Thymus (tissue), 14 donors: ENCODE measurements at places on chromosomes 1 and 21.

DNA sequence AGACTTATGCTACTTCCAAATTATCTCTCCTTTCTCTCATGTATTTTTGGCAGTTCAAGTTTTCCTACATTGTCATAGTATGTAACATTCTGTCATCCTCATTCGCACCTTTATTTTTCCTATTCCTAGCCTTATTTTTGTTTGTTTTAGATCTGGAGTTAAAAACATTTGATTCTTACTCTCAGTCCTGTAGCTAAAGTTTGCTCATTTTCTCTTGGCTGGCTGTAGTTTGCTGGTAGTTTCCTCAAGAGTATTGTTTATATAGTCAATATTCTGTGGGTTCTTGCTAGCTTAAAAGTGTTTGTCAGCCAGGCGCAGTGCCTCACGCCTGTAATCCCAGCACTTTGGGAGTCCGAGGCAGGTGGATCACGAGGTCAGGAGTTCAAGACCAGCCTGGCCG lies 29.8 kb upstream of the TRIM33 start:
- H3K4me3 ChIP-seq = no peak overlapping the region
- DNase-seq = no peak
- no peaks in the 10 kb centered on the region for H3K4me1 ChIP-seq
- no peak overlapping the region for H3K27ac ChIP-seq

DNA sequence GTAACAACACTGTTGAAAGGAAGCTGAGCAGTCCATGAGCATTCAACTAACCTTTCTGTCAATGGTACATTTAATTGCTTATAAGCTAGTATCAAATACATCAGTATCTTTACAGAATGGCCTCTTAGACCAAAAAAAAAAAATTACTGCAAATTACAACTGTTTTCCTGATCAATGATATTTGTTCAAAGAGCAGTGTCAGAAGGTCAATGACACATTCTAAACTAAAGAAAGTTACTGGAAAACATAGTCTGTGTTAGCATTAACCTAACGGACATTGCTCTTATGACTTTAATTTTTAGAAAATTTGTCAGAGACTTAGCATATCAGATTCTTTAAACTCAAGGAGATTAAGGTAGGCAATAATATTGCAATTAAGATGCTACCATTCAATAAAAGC lies 162.5 kb downstream of the KCNT2 start:
- H3K27ac ChIP-seq = no peak overlapping the region
- no peak for DNase-seq
- H3K4me3 ChIP-seq = no peak overlapping the region

GRCh38 chr1:68359045-68359444 lies 90.7 kb downstream of the RPE65 start:
- H3K4me3 ChIP-seq = no peak overlapping the region
- no peaks in the 10 kb centered on the region for H3K36me3 ChIP-seq
- H3K27me3 ChIP-seq = no peaks in the 10 kb centered on the region
- no peak for DNase-seq
- no peak overlapping the region for H3K27ac ChIP-seq
- no peaks in the 10 kb centered on the region for H3K4me1 ChIP-seq

DNA sequence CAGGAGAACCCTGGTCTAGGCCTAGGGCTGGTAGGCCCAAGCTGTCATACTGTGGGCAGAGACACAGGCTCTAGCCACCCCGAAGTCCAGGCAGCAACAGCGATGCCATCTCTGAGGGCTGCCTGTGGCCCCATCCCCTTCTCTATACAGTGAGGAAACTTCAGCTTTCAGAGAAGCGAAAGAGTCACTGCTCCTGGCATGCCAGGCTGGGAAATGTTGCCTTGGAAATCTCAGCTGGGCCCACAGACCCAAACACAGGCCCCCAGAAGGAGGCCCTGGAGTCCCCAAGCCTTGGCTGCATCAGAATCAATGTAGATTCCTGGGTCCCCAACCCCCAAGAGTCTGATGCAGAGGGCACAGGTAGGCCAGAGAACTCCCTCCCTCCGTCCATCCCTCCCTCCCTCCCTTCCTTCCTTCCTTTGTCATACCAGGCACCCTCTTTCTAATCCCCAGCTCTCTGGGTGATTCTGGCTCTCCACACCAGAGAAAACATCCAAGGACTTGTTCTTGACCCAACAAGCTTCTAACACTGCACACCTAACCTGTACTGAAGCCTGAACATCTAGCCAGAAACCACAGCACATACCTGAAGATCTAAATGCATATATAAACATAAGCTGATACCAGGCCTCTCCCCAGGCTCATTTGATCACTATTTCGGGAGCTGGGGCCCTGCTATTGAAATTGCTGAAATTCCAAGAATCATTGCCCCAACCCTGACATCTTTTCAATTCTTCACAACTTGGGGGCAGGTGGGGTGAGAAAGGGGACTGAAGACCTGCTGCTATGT lies 143.2 kb upstream of the EDN2 start:
- H3K36me3 ChIP-seq = peaks cover 20% of the 10 kb centered on the region
- no peak overlapping the region for H3K27ac ChIP-seq
- H3K4me1 ChIP-seq = peaks cover 22% of the 10 kb centered on the region
- no peak overlapping the region for H3K4me3 ChIP-seq
- DNase-seq = no peak
- H3K27me3 ChIP-seq = no peaks in the 10 kb centered on the region
